ENCODE measurements at places on chromosomes 5 and 9.

GRCh38 chr5:83724935-83725334 is 4.3 kb upstream of the HAPLN1 start:
- DNase-seq, result peak; percentile 35

- peak; percentile 10 for DNase-seq
Measured at GRCh38 chr9:126704157-126704891, 90.6 kb downstream of the LMX1B start.

- DNase-seq, result no peak
Measured at GRCh38 chr9:114694719-114695269, 12.8 kb upstream of the TEX48 start.

- peak; percentile 16 for DNase-seq
Measured at GRCh38 chr5:77312413-77312812, 101.9 kb downstream of the PDE8B start.

GRCh38 chr9:21682981-21683380 is 119.5 kb upstream of the MTAP start:
- peak; percentile 62 for DNase-seq

- DNase-seq, result no peak
Measured at GRCh38 chr9:126661521-126662251, 48.0 kb downstream of the LMX1B start.

GRCh38 chr5:179397516-179397915 is 52.3 kb upstream of the ADAMTS2 start:
- no peak for DNase-seq

GRCh38 chr9:82891321-82891720 is 171.6 kb downstream of the RASEF start:
- DNase-seq, result peak; percentile 3

- no peak for DNase-seq
Measured at GRCh38 chr9:91915524-91916263, 34.3 kb downstream of the ROR2 start.

GRCh38 chr5:56169281-56169680 is 63.8 kb downstream of the ANKRD55 start:
- DNase-seq, result peak; percentile 86

DNA sequence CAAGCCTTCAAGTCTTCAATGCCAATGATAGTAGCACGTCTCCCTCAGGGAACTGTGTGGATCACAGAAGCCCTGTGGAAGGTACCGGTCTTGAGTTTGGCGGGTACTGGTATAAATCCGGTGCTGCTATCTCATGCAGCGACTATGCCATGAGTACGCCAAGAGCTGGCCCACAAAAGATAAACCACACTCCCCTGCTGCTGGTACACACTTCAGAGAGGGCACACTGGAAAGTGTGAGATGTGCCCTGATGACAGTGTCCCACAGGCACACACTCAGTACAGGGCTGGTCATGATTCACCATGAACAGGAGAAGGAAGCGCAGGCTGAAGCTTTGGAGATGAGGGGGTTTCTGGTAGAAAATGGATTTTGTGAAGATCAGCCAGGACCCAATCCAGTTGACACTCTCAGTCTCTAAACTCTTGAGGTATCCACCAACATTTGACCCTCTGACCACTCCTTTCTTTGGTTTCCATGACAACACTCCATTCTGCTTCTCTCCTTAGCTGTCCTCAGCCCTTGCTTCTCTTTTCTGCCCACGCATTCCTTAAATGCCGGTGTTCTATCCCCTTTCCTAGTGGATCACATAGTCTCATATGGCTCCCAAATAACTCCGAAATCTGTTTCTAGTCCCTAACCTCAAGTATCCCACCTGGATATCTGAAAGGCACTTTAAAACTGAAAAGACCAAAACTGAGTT is 5.1 kb downstream of the AMACR start:
- no peak for DNase-seq

DNA sequence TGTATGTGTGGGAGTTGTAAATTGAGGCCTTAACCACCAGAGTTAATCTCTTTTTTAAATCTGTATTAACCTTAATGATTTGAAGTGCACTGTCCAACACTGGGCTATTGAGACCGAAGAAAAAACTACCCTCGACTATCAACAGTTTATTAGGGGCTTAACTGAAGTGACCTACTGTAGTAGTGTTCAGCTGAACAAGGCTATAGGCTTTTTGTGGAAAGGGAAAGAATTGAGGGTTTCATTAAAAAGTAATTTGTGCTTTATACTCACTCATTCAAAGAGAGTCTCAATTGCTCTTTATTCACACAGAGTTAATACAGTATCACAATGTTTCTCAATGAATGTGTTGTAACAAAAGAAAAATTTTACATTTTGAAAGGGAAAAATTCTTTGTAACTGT is 267.5 kb downstream of the SLF1 start:
- no peak for DNase-seq

GRCh38 chr9:79046401-79046800 is 525.4 kb upstream of the TLE4 start:
- DNase-seq, result no peak

DNA sequence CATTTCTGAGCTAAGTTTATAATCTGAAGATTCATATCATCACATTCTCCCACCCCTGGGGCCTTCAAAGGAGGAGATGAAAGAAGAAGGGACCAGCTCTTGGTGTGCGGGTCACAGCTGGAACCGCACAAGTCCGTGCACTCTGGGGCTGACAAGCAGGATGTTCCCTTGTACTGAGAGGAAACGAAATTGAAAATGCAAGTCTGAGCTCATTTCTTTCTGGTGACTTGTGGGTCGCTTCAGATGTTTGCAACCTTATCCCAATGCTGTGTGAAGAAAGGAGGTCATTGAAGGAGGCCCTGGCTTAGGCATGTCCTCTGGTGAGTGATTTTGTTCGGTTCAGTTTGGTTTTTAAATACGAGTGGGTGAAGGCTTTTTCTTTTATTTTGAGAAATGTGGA is 59.6 kb downstream of the C9orf152 start:
- DNase-seq, result peak; percentile 39

DNA sequence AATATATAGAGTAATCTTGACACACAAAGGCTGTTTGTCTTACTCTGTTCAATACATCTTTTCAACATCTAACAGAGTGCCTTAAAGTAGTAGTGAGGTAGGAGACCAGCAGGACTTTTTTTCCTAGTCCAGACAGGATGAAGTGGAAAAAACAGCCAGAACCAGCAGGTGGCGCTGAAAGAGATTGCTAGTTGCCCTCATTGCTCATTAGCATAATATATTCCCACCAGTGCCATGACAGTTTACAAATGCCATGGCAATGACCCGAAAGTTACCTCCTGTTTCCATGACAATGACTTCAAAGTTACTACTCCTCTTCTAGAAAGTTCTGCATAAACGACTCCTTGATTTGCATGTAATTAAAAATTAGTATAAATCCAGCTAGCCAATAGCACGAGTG is 387.4 kb downstream of the ACTL7B start:
- DNase-seq, result peak; percentile 15

GRCh38 chr5:108025957-108026356 is 355.2 kb upstream of the EFNA5 start:
- no peak for DNase-seq

DNA sequence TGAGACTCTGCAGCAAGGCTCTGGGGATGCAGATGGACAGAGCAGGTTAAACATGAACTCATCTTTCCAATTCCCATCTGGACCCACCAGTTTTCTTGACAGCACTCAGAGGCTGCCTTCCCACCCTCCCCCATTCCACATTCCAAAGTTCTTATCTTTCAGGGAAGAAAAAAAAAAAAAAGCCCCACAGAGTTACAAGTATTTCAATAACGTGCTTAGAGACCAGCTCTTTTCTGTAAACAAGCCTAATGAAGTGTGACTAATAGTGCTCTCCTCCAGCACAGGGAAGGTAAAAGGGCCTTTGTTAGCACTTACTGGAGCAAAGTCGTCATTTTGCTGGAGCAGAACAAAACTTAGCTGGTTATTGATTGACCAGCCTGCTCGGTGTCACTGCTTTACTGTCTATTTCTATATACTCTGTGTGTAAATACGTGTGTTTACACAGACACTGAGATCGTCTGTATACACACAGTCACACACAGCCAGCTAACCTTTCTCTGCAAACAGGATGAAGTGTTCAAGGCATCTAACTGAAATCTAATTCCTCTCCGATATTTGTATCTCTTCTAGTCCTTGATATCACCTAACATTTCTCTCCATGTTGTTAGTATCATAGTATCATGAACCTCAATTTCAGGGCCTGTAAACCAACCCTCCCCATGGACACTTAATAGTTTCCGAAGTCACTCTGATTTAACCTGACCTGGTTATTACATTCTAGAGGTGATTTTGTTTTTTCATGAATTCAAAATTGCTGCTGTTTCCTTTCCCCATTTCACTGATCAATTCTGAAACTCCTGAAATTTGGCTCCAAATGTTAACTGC is 84.9 kb downstream of the ZNF608 start:
- peak; percentile 85 for DNase-seq

GRCh38 chr5:135030956-135031812 is 2.8 kb downstream of the PITX1 start:
- no peak for DNase-seq

GRCh38 chr9:2158766-2159430 is 143.8 kb downstream of the SMARCA2 start:
- no peak for DNase-seq

DNA sequence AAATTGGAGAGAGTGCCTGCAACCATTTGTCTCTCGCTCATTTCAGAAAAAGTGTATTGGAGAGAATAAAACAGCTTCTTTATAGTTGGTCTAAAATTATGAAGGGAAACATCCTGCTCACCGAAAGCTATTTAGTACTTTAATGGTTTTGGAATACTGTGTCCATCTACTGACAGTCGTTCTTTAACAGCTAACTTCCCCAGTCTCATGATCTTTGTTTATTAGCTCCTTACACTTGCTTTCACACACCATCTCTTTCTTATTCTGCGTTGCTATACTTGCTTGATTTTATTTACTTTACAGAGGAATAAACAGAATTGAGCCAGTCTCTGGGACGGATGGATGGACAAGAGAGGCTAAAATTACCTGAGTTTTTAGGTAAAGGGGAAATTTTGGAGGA is 229.3 kb downstream of the CCDC171 start:
- no peak for DNase-seq

GRCh38 chr5:138752951-138753793 is at the start of gene CTNNA1:
TSS of gene CTNNA1 (plus strand) at chr5:138753425. CDS start at chr5:138781925, 28,500 bp downstream.
- DNase-seq, result peak; percentile 74

DNA sequence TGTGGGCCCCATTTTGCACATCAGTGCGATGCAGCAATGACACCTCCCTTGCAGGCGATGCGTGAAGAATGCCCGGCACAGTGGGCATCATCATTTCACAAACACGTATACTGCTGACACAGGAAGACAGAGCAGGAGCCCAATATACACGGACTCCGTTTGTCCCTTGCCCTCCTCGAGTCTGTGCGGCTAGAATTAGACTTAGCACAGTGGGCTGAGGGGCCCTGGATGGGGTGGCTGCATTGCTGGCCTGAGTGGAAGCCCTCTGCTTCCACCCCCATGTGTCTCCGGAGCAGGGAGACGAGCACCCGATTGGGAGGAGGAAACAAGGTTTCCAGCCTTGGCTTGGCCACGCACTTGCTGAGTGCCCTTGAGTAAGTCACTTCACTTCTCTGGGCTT is 40.8 kb downstream of the GSN start:
- no peak for DNase-seq

DNA sequence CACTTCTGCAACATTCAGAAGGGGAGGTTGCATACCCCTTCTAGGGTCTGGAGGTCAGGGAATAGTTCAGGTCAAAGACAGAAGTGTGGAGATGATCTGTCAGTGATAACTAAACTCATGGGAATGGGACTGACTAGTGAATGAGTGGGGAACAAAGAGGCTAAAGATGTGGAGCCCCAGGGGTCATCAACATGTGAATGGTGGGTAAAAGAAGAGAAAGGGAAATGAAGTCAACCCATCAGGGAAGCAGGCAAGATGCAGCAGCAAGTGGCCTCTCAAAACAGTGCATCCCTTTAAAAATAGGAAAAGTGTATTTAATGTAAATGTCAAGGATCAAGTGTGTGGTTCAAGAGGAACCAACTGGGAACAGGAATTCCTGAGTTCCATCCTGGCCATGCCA is 69.9 kb downstream of the PLPPR1 start:
- DNase-seq, result no peak

DNA sequence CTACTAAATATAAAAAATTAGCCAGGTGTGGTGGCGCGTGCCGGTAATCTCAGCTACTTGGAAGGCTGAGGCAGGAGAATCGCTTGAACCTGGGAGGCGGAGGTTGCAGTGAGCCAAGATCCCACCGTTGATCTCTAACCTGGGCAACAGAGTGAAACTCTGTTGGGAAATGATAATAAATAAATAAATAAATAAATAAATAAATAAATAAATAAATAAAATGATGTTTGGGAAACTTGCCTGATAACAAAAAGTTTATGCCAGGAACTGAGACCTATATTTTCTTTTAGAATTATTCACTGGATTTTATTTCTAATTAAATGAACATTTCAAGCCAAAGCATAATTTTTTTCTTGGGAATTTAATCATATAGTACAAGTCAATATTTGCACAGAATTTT is 189.3 kb upstream of the CTNND2 start:
- no peak for DNase-seq

- no peak for DNase-seq
Measured at GRCh38 chr5:81739291-81739690, 11.6 kb downstream of the SSBP2 start.

- no peak for DNase-seq
Measured at GRCh38 chr5:149583394-149583793, 2.1 kb downstream of the ARHGEF37 start.

GRCh38 chr9:37011530-37011929 is 22.5 kb downstream of the PAX5 start:
- no peak for DNase-seq

DNA sequence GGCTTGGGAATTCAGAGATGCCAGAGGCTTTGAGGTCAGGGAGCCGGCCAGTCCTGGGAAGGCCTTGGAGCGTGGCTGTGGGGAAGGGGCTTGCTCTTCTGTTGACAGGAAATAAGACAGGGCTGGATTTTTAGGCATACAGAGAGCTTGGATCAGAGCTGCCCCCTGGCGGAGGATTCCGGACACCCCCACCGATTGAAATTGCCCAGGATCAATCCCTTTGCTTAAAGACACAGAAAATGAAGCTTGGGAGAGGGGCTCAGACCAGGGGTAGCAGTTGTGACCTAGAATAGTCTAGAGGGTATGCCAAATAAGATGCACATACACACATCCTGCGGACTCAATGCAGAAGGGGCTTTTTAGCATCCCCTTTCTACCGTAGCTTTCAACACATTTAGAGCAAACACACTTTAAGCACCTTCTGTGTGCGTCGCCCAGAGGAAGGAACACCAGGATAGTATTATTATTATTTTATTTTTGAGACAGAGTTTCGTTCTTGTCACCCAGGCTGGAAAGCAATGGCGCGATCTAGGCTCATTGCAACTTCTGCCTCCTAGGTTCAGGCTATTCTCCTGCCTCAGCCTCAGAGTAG is 1.7 kb upstream of the NTMT1 start:
- peak; percentile 62 for DNase-seq

- no peak for DNase-seq
Measured at GRCh38 chr5:171310212-171310818, 1.3 kb downstream of the TLX3 start.

DNA sequence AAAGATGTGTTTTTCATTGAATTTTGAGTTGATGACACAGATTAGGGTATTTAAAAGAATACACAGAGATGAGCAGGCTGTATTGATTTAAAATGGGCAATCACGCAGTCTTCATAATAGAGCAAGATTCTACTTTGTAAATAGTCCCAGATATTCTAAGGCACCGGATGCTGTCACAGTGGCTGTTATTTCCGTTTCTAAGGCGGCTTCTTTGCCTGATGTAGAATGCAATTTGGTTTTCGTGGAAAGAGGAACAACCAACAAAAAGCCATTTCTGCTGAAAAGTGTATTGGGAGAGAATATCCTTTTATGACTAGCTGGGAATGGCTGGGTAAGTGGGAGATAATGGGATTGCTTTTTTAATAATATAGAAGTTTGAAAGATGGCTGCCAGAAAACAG is 17.5 kb downstream of the PRKACG start:
- DNase-seq, result no peak

Data from fibroblast of skin of scalp (primary cell).